ENCODE measurements at places on chromosomes 4 and X.

- no peak for DNase-seq
Measured at GRCh38 chr4:63296773-63297172, 1112.5 kb downstream of the TECRL start.

- no peak for DNase-seq
Measured at GRCh38 chrX:70032792-70033191, 16.9 kb downstream of the AWAT2 start.

GRCh38 chr4:86498863-86499166, 95.3 kb upstream of the PTPN13 start:
- DNase-seq = no peak

- peak; percentile 88 for DNase-seq
Measured at GRCh38 chr4:8303485-8304281, 34.1 kb downstream of the HTRA3 start.

- DNase-seq = no peak
Measured at GRCh38 chrX:48978226-48978625, 6.6 kb upstream of the KCND1 start.

GRCh38 chr4:83890816-83891215, 354.9 kb downstream of the GPAT3 start:
- DNase-seq = no peak

GRCh38 chrX:151870602-151871001, 42.1 kb upstream of the MAGEA4 start:
- no peak for DNase-seq

GRCh38 chr4:30153427-30153826, 566.7 kb upstream of the PCDH7 start:
- DNase-seq = no peak

DNA sequence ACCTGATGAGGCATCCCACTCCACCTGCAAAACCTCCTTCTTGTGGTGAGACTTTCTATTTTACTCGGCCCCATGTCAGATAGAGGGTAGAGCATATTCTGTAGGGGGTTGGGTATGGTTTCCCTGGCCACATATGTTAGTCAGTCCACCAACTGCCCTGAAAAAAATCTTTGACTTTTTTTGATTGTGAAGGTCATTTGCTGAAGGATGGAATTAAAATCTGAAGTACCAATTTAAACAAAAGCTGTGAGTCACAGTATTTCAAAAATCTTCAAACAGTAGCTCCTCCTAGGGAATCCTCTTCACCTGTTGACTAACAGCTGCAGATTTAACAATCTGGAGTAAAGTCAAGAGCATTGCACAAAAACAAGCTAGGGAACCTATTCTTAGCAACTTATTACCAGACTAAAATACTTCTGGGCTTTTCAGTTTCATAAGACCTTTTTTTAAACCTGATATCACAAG, 8.0 kb upstream of the CCDC110 start:
- DNase-seq = no peak

DNA sequence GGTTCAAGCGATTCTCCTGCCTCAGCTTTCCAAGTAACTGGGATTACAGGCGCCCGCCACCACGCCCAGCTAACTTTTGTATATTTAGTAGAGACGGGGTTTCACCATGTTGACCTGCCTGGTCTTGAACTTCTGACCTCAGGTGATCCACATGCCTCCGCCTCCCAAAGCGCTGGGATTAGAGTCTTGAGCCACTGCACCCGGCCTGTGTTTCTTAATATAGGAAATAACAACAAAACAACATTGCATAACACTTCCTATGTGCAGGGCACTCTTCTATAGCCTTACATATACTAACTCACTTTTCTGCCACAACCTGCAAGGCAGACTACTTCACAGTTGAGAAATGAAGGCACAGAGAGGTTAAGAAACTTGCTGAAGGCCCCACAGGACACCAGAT, 12.8 kb upstream of the TMEM131L start:
- DNase-seq = no peak

DNA sequence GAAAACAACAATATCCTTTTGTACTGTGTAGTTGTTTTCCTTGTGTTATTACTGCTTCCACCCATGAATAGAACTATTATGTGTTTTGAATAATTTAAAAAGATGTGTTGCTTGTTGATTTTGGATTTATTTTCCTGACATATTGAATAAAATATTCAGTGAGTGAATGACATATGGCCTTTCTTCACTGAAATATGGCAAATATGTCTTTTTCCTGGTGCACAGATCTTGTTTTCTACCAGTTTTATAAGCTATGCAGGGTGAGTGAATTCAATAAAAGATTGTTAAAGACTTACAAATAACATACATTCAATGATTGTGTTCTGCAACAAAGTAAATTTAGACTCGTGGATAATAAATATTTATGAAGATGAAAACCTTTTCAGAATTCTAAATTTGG, 1216.3 kb upstream of the ADGRL3 start:
- no peak for DNase-seq

- peak; percentile 41 for DNase-seq
Measured at GRCh38 chr4:6779667-6780565, 2.6 kb upstream of the KIAA0232 start.

GRCh38 chr4:26510334-26510964, 20.2 kb upstream of the CCKAR start:
- no peak for DNase-seq

DNA sequence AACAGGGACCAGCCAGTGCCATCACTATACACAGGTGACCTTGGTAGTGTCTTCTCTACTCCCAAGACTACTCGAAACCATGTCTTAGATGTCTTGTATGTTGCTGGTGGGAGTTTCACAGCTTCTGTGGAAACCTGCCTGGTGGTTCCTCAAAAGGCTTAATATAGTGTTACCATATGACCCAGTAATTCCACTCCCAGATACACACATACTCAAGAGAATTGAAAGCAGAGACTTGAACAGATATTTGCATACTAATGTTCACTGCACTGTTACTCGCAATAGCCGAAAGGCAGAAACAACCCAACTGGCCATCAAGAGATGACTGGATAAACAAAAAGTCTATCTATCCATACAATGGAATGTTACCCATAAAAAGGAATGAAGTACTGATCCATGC, 3.1 kb downstream of the TFDP3 start:
- no peak for DNase-seq

- no peak for DNase-seq
Measured at GRCh38 chr4:124958847-124959246, 246.3 kb upstream of the ANKRD50 start.

- no peak for DNase-seq
Measured at GRCh38 chr4:161178310-161178709, 985.5 kb downstream of the FSTL5 start.

DNA sequence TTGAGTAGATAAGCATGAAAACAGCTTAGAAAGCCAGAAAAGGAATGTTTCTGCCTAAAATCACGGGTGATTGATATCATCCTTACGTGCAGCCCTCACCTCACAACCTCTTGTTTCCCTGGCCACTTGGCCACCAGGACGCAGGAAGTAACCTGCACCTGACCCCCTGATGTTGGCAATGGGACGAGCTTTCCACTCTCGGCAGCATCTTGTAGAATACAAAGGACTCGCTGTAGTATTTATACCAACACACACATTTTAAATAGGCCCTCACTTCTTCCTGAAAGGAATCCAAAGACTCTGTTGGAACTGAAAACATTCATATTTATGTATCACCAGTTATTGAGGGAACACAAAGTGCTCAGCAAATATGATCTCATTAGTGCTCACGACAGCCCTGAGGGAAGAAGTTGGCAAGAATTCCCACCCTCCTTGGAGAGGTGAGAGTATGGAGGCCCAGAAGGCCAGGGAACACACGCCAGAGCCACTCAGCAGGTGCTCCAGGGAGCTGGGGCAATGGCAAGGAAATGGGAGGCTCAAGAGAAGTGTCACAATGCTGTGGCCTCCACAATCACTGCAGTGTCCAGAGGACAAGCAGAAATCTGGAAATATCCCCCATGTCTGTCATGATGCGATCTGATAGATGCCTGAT, 103.3 kb upstream of the KIT start:
- DNase-seq = no peak

- no peak for DNase-seq
Measured at GRCh38 chr4:85637778-85638177, 162.8 kb downstream of the ARHGAP24 start.

DNA sequence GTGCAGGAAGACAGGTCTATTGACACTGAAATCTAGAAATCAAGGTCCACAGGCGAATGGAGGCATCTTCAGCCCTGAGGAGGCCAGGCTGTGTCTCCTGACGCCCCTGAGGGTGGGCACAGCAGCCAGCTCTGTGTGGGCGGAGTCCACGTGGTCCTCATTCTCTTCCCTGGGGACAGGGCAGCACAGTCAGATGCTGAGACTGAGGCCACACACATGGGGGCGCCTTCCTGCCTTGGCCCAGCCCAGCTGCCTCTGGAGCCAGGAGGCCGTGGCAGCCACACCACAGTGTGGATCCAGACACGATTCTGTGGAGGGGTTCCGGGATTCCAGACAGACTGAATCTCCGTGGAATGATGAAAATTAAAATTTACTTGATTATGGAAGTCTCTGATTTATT, 20.8 kb downstream of the FGFR3 start:
- DNase-seq = no peak

DNA sequence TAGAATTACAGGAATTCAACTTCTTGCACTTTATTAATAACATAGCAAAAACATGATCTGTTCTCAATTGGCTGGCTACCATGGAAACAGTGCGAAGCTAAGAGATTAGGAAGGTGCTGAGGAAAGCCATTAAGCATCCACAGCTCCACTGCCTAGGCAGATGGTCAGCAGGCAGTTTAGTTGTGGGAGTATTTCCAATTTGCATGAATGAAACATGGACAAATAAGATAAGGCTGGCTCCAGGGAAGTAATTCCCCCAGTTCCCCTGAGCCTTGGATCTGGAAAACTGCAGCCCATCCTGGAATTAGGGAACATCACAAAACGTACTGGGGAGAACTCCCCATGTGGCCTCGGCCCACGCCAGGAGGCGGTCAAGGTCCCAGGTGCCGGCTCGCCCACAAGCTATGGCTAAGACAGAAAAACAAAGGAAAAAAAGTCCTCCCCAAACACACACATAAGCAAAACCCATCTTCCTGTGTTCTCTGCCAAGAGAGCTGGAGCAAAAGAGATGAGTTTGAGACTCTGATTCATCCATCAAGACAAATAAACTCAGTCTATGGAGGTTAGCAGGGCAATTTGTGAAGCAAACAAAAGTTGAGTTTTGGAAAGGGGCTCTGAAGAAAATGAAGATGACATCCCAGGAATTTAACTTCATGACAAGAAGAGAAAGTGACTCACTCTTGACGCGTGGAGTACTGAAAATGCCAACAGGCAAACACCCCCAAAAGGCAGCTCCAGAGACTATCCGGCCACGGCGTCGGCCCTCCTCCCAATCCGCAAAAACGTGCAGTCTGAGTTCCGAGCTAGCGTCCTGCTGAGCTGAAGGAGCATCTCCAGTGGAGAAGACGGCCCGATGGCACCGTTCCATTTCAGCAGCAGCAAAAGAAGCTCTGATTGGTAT, 45.1 kb downstream of the IGFBP7 start:
- no peak for DNase-seq

- DNase-seq = no peak
Measured at GRCh38 chr4:82784681-82785610, 13.7 kb downstream of the SCD5 start.

- no peak for DNase-seq
Measured at GRCh38 chrX:113274791-113275190, 434.2 kb upstream of the AMOT start.

GRCh38 chr4:133600008-133600407, 450.9 kb downstream of the PCDH10 start:
- no peak for DNase-seq

DNA sequence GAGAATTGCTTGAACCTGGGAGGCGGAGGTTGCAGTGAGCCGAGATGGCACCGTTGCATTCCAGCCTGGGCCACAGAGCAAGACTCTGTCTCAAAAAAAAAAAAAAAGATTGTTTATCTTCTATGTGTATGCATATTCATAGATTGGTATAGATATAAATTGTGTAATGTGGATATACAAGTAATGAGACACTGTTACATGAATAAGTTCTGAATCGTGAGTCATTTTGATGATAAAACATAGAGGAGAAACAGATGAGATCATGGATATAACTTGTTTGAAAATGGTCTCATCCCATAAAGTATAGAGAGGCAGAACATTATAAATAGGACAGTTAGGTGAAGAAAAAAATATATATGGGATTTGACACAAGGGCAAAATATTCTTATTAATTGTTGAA, 628.0 kb downstream of the IL1RAPL1 start:
- DNase-seq = no peak

- no peak for DNase-seq
Measured at GRCh38 chr4:46955601-46956000, 37.8 kb downstream of the GABRA4 start.

DNA sequence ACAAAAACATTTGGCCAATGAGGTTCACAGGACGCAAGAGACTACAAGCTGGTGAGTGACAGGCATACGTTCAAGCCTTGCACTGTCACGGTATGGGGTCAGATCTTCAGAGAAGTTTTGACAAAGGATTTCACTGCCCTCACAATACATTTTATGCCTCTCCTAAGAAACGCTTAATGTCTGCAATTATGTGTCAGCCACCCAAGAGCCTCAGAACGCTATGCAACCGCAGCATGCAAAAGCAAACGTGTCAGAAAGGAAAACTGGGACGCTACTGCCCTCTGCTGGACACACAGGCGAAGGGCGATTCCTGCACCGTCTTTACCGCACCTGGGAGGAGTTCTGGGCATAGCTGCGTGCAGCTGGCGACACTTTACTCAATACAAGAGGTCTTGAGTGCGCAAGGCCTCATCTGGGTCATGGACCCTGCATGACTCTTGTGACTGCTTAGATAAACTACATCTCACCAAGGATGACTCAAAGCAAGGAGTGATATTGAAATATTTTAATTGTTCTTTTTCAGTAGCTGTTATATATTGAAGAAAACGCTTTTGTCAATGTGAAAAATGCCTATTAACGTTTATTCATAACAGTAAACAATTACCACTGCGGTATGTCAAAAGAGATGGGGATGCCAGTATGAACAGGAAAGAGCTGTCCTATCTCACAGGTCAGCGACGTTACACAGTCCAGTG, 147.6 kb upstream of the FRG1 start:
- DNase-seq = peak; percentile 74

DNA sequence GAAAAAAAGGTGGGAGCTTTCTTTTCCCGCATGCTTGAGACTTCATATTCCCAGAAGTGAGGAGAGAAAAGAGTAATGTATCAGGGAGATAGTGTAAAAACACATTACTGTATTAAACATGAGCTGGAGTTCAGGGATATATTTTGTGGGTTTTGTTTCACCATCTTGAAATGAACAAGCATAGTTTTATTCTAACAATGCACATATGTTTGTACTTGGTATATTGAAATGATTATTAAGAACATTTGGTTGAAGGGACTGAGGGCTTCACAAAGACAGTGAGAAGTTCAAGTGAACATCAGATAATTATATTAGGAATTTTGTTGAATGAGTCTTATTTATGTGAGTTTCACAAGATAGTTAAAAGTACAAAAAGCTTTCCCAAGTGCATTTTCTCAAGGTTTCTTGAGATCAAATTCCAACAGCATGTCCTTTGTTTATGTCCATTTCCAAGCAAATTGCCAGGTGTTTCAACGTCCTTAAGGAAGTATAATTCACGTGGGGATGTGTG, 368.8 kb downstream of the ANKRD50 start:
- no peak for DNase-seq

DNA sequence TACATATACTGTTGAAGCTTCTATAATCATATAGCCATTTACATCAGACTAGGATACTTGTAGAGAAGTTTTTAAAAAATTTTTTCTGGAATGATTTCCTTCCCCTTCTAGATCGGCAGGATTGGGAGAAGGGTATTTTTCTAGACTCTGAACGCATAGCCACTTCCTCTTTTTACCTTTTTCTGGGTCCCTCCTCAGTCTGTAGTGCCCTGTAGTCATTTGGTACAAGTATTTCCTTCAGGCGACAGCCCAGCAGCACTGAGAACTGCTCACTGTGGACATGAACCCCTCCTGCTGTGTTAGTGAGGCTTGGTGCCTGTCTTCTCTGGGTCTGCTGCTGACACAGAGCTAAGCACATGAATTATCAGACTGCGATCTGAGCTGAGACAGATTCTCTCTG, 255.4 kb downstream of the ARHGAP10 start:
- no peak for DNase-seq
